ENCODE measurements at places on chromosomes 4 and X.

DNA sequence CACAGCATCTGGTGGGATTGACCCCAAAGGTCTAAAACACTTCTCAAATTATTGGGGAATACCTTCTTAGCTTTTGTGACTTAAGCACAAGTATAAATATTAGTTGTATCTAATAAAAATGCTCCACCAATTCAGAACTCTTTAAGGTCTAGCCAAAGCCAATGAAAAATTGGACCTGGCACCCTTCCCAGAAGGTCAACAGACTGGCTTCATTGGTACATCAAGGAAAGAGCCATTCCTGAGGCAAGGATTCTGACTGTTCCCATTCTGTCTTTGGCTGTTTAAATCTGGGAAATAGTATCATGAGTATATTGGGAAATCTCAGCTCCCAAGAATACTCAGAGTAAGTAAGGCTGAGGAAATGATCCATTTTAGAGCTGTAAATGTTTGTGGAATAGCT is 153.0 kb upstream of the TRPC5 start:
- no peak for DNase-seq

DNA sequence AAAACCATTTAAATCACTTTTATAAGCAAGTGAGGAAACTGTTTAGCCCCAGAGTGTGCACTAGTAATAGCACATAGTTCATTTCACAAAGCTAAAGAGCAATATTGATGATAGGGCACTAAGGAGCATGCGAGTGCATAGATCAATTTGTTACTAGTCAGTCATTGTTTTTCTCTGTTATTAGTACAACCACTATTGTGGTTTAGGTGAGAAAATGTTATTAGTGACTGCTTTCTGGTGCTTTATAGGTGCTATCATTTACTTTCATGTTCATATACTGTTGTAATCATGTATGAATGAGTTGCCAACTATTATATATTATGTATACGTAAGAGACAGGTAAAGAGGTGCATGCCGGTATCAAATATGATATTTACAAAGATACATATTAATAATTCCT is 113.8 kb downstream of the CCSER1 start:
- no peak for DNase-seq

- DNase-seq, result no peak
Observed at GRCh38 chr4:137427411-137427810, 104.9 kb downstream of the PCDH18 start.

GRCh38 chr4:19999276-19999675 is 252.4 kb upstream of the SLIT2 start:
- DNase-seq, result no peak

- no peak for DNase-seq
Observed at GRCh38 chr4:15488658-15489470, 19.2 kb downstream of the CC2D2A start.

DNA sequence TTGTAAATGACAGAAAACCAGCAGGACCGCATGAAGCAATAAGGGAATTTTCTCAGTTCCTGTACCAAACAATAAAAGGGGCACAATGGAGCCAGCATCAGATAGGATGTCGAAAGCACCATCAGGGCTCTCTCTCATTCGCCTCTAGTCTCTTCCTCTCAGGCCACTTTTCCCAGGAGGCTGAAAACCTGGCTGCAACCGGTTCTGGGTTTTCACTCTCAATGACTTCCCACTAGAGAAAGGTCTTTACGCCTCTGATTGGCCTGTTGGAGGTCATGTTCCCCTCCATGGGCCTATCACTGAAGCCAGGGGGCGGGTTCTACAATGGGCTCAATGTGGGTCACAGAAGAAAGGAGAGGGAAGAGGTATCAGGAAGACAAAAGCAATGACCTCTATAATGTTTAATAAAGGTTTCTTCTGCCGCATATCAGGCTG is 29.3 kb downstream of the ZNF827 start:
- peak; percentile 66 for DNase-seq

DNA sequence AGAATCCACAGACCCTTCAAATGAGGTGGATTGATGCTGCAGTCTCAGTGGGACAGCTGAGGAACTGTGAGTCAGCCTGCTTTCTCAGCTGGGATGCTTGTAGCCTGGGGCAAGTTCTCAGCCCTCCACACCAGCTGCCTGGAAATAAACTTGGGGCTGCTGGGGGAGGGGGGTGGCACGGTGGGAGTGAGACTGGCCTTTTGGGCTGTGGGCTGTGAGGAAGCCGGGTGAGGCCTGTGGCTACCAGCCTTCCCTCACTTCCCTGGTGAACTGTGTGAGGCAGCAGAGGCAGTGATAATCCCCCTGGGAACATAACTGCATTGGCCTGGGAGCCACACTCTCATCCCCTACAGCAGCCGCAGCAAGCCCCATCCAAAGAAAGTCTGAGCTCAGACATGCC is 114.5 kb upstream of the GUCY1A1 start:
- DNase-seq, result no peak

- DNase-seq, result no peak
Observed at GRCh38 chr4:108959491-108959890, 196.6 kb upstream of the ETNPPL start.

DNA sequence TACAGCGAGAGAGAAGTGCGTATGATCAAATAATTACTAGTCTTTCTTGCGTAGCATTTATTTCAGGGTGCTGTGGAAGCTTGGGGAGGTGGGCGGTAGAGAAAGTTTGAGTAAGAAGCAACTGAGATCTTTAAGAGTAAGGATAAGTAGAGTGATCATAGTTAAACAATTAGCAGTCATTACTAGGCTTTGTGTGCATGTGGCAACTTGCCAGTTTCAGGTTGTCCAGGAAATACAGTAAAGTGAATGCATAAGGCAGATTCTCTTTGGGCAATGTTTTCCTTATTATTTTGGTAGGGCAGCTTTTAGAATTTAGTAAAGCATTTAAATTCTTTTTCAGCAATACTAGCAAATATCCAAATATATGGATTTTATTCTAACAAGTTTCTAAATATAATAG is 57.0 kb downstream of the HPGDS start:
- DNase-seq, result no peak

DNA sequence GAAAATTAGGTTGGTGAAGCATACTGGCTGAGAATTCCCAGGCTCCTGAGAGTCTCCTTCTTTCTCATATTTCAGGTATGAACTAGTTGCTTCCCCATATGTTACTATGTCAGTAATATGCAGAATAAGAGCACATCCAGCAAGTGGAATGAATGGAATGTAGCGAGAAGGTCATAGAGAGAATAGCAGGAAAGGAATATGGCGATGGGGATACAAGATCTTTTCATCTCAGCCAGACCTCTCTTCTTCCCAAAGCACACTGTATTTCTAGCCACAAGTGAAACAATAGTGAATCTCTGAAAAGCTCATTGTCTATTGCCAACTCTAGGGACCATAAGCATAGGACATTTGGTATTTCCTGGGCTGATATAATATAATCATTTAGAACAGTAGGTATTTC is 54.6 kb upstream of the MMAA start:
- DNase-seq, result no peak

DNA sequence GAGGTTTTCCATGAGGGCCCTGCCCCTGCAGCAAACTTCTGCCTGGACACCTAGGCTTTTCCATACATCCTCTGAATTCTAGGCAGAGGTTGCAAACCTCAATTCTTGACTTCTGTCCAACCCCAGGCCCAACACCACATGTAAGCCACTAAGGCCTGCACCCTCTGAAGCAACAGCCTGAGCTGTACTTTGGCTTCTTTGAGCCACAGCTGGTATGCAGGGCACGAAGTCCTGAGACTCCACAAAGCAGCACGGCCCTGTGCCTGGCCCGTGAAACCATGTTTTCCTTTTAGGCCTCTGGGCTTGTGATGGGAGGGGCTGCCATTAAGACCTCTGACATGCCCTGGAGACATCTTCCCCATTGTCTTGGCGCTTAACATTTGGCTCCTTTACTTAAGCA is 728.4 kb upstream of the FTHL17 start:
- DNase-seq, result no peak

GRCh38 chr4:157052429-157053040 is 23.4 kb upstream of the GLRB start:
- no peak for DNase-seq

DNA sequence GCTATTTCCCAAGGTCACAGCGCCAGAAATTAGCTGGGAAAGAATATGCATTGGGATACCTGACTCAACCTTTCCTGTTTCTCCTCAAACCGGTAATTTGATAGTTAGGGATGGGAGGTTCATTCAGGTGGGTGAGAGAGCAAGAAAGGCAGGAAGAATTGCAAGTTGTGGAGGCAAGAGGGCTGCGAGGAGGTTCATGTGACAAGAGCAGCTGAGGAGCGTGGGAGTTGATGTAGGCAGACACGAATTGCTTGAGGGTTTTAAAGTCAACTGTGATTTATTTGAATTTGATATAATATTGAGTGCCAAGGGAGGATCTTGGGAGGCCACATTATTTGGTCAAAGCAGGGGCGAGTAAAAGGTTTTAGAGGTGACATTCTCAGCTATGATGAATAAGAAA is 329.0 kb downstream of the STIM2 start:
- no peak for DNase-seq

DNA sequence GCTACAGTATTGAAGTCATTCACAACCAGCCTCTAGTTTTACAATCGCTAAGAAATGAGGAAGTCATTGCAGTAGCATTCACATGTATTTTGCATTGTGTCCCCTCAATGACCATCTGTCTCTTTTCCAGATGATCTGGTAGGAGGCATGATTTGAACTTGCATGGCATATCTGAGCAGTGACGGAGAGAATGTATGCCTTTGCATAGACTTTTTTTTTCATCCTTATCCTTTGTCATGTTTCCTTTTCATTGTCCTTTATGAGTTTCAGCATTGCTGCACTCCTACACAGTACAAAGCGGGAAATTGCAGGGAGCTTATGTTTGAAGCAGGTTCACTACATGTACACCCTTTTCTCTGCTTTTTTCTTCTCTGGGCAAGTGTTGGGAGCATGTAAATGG is 516.4 kb upstream of the GRIA3 start:
- DNase-seq, result no peak

- no peak for DNase-seq
Observed at GRCh38 chrX:118847676-118848075, 24.1 kb downstream of the ZCCHC12 start.

DNA sequence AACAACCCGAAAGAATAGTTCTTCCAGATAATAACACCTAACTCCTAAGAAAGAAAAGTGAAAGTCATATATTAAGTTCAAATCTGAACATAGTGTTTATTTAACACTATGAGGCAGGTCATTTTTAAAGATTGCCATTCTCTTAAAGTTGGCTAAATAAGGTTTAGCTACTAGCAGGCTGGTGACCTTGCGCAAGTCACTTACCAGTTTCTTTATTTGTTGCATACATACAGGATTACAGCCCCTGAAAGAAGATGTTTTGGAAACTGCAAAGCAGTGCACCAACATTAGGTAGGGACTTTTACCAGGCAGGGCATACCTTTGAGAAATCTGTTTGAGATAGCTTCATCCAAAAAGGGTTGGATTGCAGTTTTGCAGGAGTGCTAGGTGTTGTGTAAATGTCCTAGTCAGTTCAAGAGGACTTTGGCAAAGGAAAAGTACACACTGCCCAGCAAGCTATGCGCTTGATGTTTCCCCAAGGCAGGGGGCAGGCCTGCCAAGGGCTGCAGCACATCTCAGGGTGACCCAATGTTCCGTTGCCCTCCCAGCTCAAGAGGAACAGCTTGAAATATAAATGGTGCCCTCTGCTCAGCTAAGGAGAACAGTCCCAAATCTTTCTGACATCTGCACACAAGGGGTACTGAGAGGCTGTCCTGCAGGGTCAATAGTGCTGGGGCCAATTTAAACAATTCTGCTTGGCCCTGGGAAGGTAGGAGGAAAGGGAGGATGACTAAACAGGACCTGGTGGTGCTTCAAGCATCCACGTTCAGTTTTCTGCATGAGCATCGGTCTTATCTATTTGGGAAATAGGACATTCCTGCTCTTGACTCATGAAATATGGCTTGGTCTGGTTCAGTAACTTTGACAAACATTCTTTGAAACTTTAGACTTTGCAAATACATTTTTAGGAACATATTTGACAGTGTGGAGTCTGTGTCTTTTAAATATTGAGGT is 130.8 kb downstream of the COL4A6 start:
- peak; percentile 71 for DNase-seq

DNA sequence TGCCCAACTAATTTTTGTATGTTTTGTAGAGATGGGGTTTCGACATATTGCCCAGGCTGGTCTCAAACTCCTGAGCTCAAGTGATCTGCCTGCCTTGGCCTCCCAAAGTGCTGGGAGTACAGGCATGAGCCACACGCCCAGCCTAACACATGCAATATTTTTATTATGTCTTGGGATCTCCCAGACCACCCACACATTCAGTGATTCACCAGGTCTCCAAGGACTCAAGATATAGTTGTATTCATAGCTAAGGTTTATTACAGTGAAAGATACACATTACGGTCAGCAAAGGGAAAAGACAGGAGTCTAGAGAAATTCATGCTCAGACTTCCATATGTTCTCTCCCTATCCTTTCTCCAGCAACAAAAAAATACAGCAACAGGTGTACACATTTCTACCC is 25.5 kb upstream of the FAM120C start:
- DNase-seq, result no peak

GRCh38 chr4:179196511-179196910 is 1754.3 kb upstream of the AGA start:
- DNase-seq, result no peak

DNA sequence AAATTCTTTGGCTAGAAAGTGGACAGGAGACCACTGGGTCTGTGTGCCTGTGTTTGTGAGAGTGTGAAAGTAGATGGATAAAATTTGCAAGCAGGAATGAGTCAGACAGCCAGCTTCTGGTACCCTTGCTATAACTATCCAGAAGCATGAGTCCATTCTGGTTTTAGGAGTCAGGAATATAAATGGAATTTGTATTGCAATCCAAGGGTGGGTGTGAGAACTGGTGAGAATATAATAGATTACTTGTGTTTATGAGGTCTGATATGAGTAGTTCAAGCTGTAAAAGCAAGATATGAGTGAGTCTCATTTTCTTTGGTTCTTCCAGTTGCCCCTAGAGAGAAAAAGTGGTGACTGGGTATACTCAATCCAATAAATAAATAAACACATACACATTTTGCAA is 212.7 kb upstream of the TAPT1 start:
- no peak for DNase-seq

- no peak for DNase-seq
Observed at GRCh38 chr4:165177725-165178666, 29.4 kb upstream of the KLHL2 start.

DNA sequence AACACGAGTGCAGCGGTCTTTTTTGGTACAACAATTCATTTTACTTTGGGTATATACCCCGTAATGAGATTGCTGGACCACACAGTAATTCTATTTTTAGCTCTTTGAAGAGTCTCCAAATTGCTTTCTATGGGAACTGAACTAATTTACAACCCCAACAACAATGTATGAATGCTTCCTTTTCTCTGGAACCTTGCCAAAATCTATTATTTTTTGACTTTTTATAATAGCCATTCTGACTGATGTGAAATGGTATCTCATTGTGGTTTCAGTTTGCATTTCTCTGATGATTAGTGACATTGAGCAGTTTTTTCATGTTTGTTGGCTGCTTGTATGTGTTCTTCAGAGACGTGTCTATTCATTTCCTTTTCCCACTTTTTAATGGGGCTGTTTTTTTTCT is 240.8 kb downstream of the STK32B start:
- DNase-seq, result no peak

- DNase-seq, result no peak
Observed at GRCh38 chrX:115588179-115588578, 27.2 kb downstream of the PLS3 start.
